ENCODE measurements at places on chromosomes 7 and 10. TPM values are rescaled to one million over a fixed set of nuclear protein-coding genes. Genes with fewer than 3 reads are reported as not detected.

GRCh38 chr7:129824291-129825208, 128.2 kb downstream of the UBE2H start:
- DNase-seq: no peak

- DNase-seq: no peak
These were observed 11.4 kb downstream of the CDHR3 start for GRCh38 chr7:105974471-105974870.

The GLCCI1 gene
- total RNA-seq: 15.3 TPM

- no peak for DNase-seq
These were observed 3.2 kb upstream of the PPP1R3A start for GRCh38 chr7:113922049-113922448.

GRCh38 chr10:103193820-103194529, 903 bp upstream of the NT5C2 start:
- DNase-seq: peak; percentile 86

DNA sequence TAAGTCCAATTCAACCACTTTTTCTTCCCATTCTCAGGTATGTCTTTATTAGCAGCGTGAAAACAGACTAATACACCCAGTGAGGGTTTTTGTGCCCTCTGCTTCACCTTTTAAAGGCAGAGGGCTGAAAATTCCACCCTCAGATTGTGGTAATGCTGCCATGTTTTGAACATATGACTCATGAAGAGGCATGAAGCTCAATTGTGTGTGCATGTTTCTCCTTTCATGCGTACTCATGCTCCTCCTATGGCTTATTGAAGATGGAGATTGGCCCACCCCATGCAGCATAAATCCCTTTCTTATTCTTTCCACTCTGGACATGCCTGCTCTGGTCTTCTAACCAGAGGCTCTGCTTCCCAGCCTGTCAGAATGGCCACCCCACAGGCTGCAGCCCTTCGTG, 168.0 kb upstream of the PRKCQ start:
- DNase-seq: peak; percentile 29

GRCh38 chr7:155373359-155374273, 75.9 kb downstream of the INSIG1 start:
- DNase-seq: no peak

DNA sequence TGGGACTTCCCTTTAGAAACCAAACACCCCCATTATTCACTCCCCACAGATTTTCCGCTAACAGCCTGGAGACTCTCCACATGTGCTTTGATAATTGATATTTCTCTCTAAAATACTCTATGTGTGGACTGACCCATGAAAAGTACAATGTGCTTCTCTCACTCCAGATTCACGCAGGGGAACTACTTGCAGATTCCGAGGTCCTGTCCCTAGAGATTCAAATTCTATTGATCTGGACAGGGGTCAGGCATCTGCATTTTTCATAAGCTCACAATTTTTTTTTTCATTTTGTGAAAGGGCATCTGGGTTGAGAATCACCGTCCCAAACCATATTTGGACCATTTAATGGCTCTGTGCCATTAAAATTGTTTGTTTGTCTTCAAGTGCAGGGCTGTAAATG, 98.7 kb downstream of the CALCR start:
- DNase-seq: no peak

- peak; percentile 49 for DNase-seq
These were observed 55.9 kb upstream of the KIAA1217 start for GRCh38 chr10:24153031-24153430.
